ENCODE measurements at places on chromosomes 3 and 15. TPM values are rescaled to one million over a fixed set of nuclear protein-coding genes. Genes with fewer than 3 reads are reported as not detected.

The DUOXA2 gene
- polyA plus RNA-seq = 0.52 TPM

The TFG gene
- 64.7 TPM for polyA plus RNA-seq

The CCR1 gene
- 7.3 TPM for polyA plus RNA-seq

The CCR8 gene
- not detected for polyA plus RNA-seq

The SEC11A gene
- 164 TPM for polyA plus RNA-seq

The IQCB1 gene
- polyA plus RNA-seq = 13.0 TPM

The CFAP91 gene
- 1.4 TPM for polyA plus RNA-seq

The TPRG1 gene
- polyA plus RNA-seq = 1.2 TPM

The FBXO40 gene
- not detected for polyA plus RNA-seq

The RASGRP1 gene
- polyA plus RNA-seq = 0.18 TPM

The LIPH gene
- 2.8 TPM for polyA plus RNA-seq

The LRRC31 gene
- polyA plus RNA-seq = not detected

The KNSTRN gene
- polyA plus RNA-seq = 7.5 TPM

The HRG gene
- polyA plus RNA-seq = 0.46 TPM

Data from urinary bladder (tissue), 4 donors.